ENCODE measurements at places on chromosomes 5 and 9.

- no peak for DNase-seq
These were observed 64.3 kb upstream of the MYO10 start for GRCh38 chr5:17000291-17000939.

- peak; percentile 27 for DNase-seq
These were observed 564 bp upstream of the AIF1L start for GRCh38 chr9:131095666-131096268.

- no peak for DNase-seq
These were observed 82.5 kb downstream of the NFIB start for GRCh38 chr9:14231196-14231990.

GRCh38 chr5:135177591-135177990 lies 143.6 kb upstream of the PITX1 start:
- DNase-seq = no peak

DNA sequence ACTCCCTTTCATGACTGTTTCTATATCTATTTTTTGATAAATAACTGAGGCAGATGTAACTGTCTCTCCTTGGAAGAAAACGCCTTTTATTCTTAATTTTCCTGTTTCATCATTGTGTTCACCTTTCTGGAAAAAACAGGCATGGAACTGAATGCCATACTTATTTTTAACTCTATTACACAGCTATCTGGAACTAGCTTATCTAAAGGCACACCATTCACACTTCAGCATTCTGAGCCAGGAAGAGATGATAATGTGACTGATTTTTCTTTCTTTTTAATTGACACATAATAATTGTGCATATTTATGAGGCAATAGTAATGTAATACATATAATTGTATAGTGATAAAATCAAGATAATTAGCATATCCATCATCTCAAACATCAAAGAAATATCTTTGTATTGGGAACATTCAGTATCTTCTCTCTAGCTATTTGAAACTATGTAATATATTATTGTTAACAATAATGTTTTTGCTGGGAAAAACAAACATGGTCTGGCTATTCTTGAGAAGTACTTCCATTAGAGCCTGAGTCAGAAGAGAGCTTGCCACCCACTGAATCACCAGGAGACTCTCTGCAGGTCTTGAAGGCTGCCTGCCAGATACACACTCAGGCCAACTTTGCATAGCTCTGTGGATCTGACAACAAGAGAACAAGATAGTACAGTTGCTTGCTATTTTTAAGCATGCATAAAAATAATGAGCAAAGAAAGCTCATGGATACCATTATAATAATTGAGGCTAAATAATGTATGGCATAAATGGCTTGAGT lies 501.0 kb upstream of the EDIL3 start:
- peak; percentile 9 for DNase-seq

- no peak for DNase-seq
These were observed 178.2 kb downstream of the PAM start for GRCh38 chr5:102933316-102933715.

DNA sequence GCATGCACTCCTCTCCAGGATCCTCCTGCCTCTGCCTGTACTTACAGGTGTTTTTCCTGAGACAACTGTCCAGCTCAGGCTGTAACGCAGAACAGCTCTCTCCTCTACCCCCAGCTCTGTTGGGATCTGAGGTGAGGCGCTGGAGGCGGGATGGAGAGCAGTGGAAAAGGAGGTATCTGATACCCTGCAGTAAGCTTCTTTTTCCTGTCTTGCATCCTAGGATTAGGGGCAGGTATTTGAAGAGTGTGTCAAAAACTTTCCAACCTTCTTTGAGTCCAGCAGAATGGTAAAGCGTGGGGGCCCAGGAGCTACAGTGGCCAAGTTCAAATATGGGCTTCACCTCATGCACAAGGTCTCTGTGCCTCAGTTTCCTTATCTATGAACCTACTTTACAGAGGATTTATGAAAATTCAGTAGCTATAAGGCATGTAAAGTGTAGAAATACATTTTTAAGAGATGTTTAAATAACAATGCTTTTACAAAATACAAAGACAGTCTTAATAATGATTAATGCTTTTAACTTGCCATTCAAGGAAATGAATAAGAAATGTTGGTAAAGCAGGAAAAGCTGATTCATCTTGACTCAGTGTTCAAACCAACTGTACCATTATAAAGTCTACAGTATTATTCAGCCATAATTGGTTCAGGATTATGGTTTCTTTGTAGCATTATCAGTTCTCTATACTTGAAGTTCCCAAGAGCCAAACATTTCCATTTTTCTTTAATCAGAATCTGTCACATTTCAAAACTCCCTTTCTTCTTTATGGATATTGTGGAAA lies 26.1 kb downstream of the MAP1B start:
- no peak for DNase-seq

DNA sequence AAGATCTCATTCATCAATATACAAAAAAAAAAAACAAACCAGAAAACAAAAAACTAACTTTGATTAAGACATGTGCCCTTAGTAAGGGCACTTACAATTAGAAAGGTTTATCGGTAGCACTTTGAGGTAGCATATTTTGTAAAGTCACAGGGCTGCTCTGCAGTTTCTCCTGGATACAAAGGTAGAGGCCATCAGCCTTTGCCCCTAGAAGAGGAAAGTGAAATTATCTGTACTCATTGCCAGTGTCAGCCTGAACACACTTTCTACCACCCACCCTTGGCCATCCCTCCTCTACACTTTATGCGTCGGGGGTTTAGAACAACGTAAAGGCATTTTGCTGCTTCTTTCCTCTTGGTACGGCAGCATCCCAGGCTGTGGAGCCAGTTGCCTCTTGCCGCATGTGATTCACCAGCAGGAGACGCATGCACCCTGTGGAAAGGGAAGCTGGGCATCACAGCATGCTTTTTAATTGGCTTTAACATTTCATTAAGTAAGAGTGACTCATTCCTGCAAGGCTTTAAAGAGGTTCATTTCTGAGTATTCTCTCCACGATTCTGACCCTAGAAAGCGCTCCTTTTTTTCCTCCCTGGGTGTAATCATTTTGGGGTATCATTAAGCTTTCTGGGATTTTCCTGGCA lies 84.6 kb downstream of the CEMIP2 start:
- DNase-seq = peak; percentile 62

DNA sequence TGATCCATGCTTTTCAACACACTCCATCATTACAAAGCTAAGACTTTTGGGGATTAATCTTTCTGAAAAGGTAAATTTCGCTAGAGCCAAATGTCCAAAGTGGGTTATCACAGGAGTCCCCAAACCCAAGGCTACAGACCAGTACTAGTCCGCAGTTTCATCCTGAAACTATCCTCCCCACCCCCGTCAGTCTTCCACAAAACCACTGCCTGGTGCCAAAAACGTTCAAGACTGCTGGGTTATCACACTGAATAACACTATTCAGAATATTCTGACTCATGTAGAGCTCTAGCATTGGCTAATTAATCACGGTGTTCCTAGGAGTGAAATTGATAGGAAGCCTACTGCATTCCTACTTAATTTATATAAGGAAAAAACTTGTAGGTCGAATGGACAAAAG lies 24.7 kb downstream of the ERP44 start:
- DNase-seq = no peak

DNA sequence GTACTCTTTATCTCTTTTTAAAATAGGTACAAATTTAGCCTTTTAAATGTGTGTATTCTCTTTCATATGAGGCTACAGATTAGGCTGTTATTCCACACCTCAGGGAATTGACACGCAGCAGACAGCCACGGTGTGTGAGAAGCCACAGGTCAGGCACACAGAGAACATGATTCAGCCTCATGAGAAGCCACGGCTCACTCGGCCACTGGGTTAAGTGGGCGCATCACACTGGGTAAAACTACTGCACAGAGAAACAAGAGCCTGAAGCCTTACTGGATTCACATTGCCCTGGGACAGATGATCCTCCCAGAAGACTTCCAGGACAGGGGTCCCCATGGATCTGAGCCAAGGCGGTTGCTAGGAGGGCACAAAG lies 28.2 kb downstream of the LPCAT1 start:
- no peak for DNase-seq

DNA sequence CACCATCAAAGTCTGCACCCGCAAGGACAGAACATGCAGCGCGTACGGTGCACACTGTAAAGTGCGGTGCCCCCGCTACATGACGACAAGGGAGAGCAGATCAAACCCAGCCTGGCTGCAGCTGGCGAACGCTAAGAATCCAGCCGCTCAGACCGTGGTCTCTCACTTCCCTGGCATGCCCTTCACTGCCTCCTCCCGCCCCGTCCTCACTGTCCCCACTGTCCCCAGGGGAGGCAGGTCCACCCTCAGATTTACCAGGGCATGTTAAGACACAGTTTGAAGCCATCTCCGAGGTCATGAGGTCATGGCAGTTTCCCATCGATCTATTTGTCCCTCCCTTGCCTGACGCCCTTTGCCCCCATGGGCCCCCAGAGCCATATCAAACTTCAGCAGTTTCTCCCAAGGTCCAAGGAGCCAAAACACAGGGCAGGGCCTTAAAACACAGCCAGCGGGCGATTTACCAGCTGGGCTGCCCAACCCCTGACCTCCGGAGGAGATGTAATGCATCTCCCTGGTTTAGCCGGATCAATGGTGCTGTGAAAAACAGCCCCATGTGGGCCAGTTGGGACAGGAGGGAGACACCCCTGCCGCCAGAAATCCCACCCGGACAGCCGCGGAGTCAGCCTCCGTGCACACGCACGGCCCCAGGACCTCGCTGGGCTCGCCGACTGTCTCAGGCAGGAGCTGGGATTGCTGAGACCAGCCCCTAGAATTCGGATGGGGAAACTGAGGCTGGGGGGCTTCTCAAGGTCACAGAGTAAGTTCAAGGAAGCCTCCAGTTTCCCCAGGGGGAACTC lies 52.3 kb upstream of the FUBP3 start:
- no peak for DNase-seq

DNA sequence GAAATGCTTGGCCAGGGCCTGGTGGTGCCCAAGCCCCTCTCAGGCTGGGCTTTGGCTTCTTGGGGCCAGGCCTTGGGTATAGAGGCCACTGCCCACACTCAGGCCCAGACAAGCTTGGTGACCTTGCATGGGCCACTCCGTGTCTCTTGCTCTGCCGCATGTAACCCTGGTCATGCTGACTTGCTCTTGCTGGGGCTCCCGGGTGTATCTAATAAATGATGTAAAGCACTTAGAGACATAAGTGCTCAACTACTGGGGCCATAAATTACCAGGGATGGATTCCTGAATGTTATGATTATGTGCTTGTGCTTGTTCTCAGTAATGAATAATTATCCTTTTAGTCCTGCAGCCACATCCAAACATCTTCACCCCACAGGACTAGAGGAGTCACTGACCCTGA lies 54.0 kb downstream of the C5orf15 start:
- DNase-seq = no peak

GRCh38 chr5:10632110-10632761 lies 68.4 kb downstream of the ANKRD33B start:
- DNase-seq = no peak

GRCh38 chr9:28971881-28972280 lies 1398.6 kb upstream of the C9orf72 start:
- no peak for DNase-seq

- DNase-seq = no peak
These were observed 19.1 kb downstream of the EXOC3 start for GRCh38 chr5:462051-462481.

GRCh38 chr5:35485487-35485886 lies 132.2 kb upstream of the SPEF2 start:
- DNase-seq = no peak

GRCh38 chr5:64869419-64869818 lies 100.7 kb downstream of the CWC27 start:
- DNase-seq = no peak

DNA sequence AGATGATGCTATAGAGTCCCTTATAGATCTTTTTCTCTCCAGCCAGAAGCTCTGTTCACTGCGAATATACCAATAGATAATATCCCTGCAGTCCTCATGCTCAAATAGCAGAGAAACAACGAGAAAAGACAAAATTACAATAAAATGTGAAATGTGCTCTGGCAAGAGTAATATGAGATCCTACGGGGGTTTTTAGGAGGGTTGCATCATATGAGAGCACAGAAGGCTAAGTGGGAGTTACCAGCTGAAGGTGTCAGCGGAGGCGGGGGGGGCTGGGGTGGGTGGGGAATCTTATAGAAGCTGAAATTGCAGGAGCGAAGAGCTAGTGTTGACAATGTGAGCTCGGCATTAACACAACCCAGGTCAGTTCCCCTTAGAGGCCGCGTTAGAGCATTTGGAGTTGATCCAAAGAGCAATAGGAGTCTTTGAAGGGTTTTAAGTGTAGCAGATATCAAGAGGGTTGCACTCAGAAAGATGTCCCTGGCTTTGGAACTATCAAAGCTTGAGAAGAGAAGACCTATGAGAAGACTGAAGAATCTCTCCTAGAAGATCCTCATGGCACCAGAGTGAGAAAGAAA lies 109.7 kb downstream of the BASP1 start:
- no peak for DNase-seq

GRCh38 chr5:11182441-11183080 lies 421.5 kb upstream of the DAP start:
- DNase-seq = peak; percentile 31

GRCh38 chr5:373710-374602 lies 52.4 kb downstream of the AHRR start:
- DNase-seq = no peak

GRCh38 chr5:65663804-65664521 lies 39.1 kb downstream of the SHLD3 start:
- DNase-seq = peak; percentile 26

- DNase-seq = no peak
These were observed 39.8 kb downstream of the CAMK2A start for GRCh38 chr5:150249744-150250143.

GRCh38 chr9:34709196-34709978 lies 549 bp downstream of the CCL21 start:
- no peak for DNase-seq

DNA sequence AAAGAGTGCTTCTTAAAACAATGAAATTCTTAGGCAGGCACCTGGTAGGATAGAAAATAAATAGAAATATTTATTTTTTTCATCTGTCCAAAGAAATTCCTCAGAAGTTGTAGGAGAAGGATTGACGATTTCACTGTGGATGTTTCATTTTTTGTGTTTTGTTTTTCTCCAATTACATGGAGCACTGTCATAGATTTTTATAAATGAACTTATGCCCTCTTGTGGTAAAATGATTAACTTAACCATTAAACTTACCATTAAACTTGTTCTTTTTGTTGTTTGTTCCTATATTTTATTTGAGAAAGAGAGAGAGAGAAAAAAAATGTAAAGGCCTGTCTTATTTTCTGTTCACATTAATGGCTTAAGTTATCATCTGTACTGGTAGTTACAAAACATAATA lies 339.2 kb downstream of the PRR16 start:
- peak; percentile 31 for DNase-seq

- no peak for DNase-seq
These were observed 164.5 kb downstream of the IZUMO3 start for GRCh38 chr9:24381205-24381604.

DNA sequence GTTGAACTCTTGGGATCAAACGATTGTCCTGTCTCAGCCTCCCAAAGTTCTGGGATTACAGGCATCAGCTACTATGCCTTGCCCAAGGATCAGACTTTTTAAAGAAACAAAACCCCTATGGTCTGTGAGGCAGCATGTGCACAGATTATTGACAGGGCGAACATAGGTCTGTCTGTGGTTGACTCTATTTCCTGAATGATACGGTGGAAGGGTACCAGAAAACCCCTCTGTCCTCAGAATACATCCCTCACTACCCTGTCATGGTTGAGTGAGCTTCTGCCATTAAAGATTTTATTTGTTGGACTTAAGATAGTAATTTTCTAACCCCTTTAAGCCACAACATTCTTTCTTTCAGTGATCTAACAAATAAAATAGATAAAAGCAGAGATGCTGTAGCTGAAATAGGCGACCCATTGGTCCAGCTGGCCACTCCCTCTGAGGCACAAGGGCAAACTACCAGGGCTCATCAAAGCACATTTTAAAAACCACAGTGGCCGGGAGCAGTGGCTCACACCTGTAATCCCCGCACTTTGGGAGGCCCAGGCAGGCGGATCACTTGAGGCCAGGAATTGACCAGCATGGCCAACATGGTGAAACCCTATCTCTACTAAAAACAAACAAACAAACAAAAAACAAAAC lies 84.9 kb upstream of the ANKRD55 start:
- no peak for DNase-seq

Measured in cerebellar cortex (tissue), 1 donor.